ENCODE measurements at places on chromosomes 6 and 20.

GRCh38 chr6:163570579-163571231 lies 156.2 kb downstream of the QKI start:
- DNase-seq, result no peak

- DNase-seq, result no peak
Observed at GRCh38 chr6:141963543-141964295, 169.0 kb upstream of the GJE1 start.

GRCh38 chr20:18831830-18832499 lies 18.4 kb downstream of the SCP2D1 start:
- no peak for DNase-seq

DNA sequence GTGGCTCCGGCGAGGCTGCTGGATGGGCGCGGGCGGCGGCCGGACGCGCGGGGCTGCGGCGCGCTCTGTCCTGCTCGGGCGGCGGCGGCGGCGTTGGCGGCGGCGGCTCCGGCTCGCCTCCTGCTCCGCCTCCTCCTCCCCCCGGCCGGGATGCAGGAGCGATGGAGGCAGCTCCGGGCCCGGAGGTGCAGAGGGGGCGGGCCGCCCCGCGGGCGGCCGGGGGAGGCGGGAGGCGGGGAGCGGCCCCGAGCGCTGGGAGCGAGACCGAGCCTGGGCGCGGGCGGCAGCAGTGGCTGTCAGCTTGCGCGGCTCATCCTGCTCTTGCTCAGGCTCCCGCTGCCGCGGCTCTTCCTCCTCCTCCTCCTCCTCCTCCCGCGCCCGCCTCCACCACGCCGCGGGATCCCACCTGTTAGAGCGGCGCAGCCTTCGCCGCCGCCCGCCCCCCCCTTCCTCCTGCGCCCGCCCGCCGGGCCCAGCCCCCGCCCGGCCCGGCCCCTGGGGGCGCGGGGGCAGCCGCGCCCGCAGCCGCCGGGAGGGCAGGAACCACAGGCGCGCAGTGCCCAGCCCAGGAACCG lies at the start of gene NOL4L:
Gene NOL4L, minus strand, starts transcription at position 323 of the 575 bp plus-strand sequence. CDS start 443 bp downstream, outside the sequence.
- DNase-seq, result peak; percentile 43

DNA sequence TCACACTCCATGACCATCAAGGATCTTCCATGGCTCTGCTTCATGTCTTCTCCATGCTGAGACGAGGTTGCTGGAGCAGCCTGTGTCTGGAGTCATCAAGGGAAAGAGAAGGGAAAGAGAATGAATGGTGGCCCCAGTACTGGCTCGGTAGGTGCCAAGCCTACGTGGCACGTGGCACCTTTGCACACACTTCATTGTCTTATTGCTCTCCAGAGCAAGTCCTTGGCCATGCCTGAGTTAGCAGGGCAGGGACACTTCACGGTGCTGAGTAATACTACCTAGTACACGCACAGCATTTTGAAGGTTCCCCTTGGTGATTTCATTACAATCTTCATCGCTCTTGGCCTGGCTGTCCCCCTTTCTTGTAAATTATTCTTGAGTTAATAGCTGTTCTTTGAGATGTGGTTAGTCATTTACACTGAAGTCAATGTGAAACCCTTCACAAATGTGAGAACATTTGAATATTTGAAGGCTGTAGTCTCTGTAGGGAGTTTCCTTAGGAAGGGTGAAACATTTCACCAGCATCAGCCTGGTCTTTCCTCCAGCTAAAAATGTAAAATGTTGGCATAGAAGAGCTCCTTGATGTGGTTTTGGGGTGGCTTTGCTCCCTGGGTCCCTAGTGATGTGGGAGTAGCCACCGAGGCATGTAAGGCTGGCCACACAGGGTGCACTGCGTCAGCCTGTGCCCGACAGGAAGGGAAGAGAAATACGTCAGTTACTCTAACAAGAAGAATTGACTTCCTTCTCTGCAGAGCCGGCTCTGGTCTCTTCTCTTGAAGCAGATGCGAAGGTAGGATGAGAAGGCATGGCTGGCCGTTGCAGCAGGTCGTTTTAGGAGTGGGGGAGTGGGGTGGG lies at the start of gene SYTL3:
Gene SYTL3, plus strand, starts transcription at position 766 of the 855 bp plus-strand sequence. CDS start 13,215 bp downstream, outside the sequence.
- peak; percentile 47 for DNase-seq

DNA sequence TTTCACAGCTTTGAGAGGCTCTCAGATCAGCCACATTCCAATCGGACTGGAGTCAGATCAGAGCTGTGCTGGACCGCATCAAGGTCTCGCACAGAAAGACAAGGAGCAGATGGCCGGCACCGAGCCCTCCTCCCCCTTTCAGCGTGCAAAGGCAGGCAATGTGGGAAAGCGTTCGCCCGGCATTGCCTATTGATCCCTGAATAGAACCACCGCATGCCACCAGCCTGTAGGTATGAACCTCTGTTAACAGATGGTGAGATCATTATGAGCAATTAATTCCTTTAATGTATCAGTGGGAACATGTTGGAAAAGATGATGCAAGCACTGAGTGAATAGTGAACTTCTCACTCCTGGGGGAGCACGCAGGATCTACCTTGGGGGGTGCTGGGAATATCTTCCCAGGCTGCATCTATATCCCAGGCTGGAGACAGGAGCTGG lies 117.5 kb upstream of the ID4 start:
- DNase-seq, result no peak

GRCh38 chr6:56393615-56394612 lies 146.5 kb upstream of the COL21A1 start:
- DNase-seq, result no peak

GRCh38 chr6:85484948-85485347 lies 35.1 kb downstream of the NT5E start:
- no peak for DNase-seq

GRCh38 chr20:25025091-25025861 lies 32.7 kb downstream of the ACSS1 start:
- DNase-seq, result no peak

DNA sequence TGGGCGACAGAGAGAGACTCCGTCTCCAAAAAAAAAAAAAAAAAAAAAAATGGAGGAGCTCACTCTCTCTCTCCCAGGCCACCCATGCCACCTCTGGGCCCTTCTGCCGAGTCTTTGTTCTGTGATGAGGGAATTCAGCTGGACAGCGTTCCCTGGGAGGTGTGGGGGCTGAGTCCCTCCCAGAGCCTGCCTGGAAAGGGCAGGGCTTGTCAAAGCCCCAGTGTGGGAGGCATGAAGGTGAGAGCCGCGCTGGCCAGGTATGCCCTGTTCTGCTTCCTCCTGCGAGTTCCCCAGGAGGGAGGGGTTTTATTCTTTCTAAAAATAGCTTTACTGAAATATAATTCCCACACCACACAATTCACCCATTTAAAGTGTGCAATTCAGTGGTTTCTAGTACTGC lies 69.6 kb downstream of the TMEM242 start:
- DNase-seq, result no peak

DNA sequence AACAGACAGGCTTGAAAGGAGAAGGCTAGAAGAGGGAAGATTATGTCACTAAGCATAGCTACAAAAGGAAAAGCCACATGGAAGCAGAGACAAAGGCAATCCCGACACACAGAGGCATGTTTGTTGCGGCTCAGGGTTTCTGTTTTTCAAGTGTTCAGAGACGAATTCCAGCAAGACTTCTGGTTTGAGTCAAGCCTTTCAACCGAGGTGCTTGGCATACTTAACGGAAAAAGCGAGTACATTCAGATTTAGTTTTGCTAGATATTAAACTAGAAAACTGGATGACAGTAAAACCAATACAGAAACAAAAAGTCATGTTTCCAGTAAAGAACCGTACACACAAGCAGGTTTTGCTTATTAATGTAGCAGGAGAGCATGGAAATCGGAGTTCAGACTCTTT lies 27.2 kb downstream of the MCUR1 start:
- no peak for DNase-seq

DNA sequence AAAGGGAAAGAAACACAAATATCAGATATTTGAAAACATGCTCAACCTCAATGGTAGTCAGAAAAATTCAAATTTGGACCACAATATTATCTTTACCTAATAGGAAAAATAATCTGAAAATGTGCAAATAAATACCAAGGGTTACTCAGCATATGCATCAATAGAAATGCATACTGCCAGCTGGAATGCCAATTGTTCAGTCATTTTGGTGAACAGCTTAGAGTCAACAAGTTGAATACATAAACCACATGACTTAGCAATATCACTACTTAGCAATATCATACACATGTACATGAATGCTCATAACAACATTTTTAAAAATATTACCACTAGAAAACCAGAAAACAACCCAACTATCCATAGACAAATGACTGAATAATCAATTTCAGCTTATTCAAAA lies 212.7 kb downstream of the PTPRK start:
- DNase-seq, result no peak
